ENCODE measurements at places on chromosomes 2 and 18. TPM values are rescaled to one million over a fixed set of nuclear protein-coding genes. Genes with fewer than 3 reads are reported as not detected.

TFPI gene
- total RNA-seq = 51.8 TPM

NPPC gene
- not detected for total RNA-seq

SYT4 gene
- total RNA-seq = not detected

DSC3 gene
- 1.2 TPM for total RNA-seq

GKN1 gene
- not detected for total RNA-seq

TTN gene
- under 0.01 TPM for total RNA-seq

CCDC85A gene
- total RNA-seq = 0.22 TPM

ARHGAP15 gene
- total RNA-seq = not detected

CCDC178 gene
- not detected for total RNA-seq

NDUFV2 gene
- total RNA-seq = 125 TPM

IL36B gene
- not detected for total RNA-seq

CHRNG gene
- not detected for total RNA-seq

KLHL30 gene
- total RNA-seq = 0.17 TPM

AQP12B gene
- total RNA-seq = not detected

MDH1B gene
- total RNA-seq = 1.1 TPM

MAP4K3 gene
- 21.5 TPM for total RNA-seq

RAB10 gene
- total RNA-seq = 248 TPM

ACTG2 gene
- not detected for total RNA-seq

DHRS9 gene
- total RNA-seq = 3.5 TPM

TFCP2L1 gene
- total RNA-seq = 6.2 TPM

PJVK gene
- 2.1 TPM for total RNA-seq

DAW1 gene
- total RNA-seq = 2.4 TPM

NCKAP5 gene
- total RNA-seq = 1.2 TPM

PAX8 gene
- 0.65 TPM for total RNA-seq

FEV gene
- total RNA-seq = not detected

RAB17 gene
- 0.36 TPM for total RNA-seq

MTIF2 gene
- 38.1 TPM for total RNA-seq

ARHGAP25 gene
- 0.16 TPM for total RNA-seq

Data from A549 treated with GW870086 at 1 μM for 4 hours (cell line).